ENCODE measurements at places on chromosomes 13 and 19. TPM values are rescaled to one million over a fixed set of nuclear protein-coding genes. Genes with fewer than 3 reads are reported as not detected.

The PSG1 gene
- not detected for total RNA-seq

DNA sequence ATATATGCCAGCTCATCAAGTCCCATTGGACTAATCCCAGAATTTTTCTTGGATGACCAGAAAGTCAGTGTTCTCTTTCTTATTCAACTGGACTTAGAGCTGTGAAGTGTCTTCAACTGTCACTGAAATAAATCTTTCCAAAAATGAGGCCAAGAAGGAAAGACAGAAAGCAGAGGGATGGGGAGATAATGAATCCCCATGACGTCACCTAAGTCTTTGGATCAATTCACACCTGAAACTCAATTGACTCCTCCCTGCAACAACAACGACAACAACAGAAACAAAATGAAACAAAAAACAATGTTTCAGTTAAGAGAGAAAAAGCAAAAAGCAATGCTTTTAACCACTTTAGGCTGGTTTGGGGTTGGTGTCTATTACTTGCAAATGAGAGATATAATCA is 91.2 kb downstream of the OXGR1 start:
- DNase-seq, result no peak

- DNase-seq, result no peak
Measured at GRCh38 chr19:32896516-32897214, 27.1 kb upstream of the SLC7A9 start.

GRCh38 chr19:7676854-7677253 is at the start of gene MCEMP1:
TSS of gene MCEMP1 (plus strand) at chr19:7677090. CDS start at chr19:7677121, 31 bp downstream.
- DNase-seq, result no peak

DNA sequence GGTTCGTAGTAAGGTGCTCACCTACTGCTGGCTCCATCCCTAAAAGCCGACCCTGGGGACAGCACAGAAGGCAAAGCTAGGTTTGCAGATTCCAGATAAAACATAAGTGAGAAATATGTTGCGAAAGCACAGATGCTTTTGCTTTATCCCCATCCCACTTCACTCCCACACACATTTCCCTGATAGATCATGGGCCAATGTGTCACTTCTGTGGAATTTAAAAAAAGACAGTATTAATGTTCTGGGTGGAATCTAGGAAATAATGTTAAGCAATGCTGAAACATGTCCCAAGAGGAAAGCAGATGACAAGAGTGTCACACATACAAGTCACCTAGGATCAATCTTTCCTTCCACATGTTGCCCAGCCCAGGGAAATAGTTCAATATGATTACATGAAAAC is 661.0 kb upstream of the MIR17HG start:
- DNase-seq, result no peak
